Activated T-helper 1 cell treated with anti-CD3 and anti-CD28 coated beads, Interleukin-2, amount 50 U/mL, for 16 hours (primary cell): ENCODE measurements at places on chromosomes 5 and 9.

DNA sequence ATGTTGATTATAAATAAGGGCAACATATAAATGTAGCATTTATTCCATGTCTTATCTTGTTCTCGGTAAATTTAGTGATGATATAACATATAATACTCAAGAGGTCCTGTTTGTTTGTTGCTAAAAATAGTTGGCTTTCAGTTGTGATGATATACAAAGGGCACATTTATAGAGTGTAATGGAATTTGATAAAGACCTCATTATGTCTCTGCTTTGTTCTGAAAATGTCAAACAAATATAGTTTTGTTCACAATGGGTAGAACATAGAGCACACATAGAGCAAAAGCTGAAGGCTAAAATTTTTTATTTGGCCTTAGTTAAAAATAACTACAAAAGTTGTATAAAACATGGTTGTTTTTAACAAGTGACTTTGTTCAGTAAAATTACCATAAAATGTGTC lies 477.1 kb upstream of the SMC2 start:
- no peak for DNase-seq

DNA sequence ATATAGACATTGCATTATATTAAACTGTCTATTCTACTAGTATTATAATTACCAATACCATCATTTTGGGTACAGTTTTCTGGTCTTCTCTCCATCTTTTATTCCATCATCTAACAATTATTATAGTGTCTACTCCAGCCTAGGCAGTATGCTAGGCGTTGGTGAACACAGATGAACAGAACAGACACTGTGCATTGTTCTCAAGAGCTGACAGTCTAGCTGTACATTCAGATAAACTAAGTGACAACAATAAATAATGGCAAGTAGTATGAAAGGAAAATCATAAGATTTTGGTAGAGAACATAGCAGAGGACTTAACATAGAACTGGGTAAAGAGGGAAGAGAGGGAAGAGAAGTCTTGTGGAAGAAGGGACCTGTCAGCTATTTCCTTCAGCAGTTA lies 12.5 kb upstream of the SGCD start:
- no peak for DNase-seq

DNA sequence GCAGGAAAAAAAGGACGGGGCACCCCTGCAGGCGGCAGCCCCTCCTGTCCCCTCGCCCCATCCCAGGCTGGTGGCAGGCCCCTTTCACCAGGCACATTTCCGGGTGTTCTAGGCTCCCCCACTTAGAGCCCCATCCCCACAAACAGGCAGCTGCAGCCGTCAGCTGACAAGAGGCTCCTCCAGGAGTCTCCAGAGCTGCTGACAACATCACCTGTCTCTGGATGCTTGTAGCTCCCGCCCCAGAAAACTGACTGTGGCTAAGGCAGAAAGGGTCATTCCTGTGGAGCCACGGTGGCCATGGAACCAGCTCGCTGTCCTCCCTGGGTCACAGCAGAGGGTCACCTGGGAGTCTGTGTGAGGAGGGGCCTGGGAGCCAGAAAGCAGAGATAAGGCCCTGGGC lies 50.9 kb downstream of the HMCN2 start:
- no peak for DNase-seq

- DNase-seq: no peak
Observed at GRCh38 chr9:36950389-36950788, 83.7 kb downstream of the PAX5 start.

DNA sequence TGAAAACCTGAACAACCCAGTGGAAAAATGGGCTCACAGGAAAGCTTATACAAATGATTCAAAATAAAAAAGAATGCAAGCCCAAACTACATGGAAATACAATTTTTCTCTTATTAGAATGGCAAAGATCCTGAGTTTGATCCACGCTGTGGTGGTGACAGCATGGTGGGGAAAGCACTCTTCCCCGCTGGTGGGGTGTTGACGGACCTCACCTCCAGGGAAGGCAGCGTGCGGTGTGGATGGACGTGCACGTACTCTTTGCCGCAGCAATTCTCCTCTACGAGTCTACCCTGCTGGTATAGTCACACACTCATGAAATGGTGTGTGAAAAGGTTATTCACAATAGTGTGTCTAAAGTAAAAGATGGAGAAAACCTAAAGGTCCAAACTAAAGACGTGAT lies 5.9 kb upstream of the ZFP62 start:
- DNase-seq: no peak

- DNase-seq: no peak
Observed at GRCh38 chr5:128539038-128539429, 989 bp upstream of the FBN2 start.

DNA sequence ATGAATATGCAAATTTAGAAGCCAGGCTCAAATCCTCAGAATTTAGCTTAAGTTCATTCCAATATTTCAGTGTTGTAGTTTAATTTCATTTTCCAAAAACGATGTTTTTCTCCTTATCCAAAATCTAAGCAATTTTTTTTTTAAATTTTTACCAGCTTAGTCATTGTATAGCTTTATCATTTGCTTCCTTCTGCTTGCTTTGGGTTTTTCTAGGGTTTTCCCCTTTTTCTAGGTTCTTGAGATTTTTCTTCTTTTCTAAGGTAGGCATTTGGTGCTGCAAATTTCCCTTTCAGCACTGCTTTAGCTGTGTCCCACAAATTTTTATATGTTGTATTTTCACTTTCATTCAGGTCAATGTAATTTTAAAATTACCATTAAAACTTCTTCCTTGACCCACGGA lies 34.4 kb upstream of the CCDC112 start:
- no peak for DNase-seq

GRCh38 chr5:32551865-32552264 lies 33.5 kb upstream of the SUB1 start:
- no peak for DNase-seq

- no peak for DNase-seq
Observed at GRCh38 chr9:70679845-70680244, 265.4 kb upstream of the KLF9 start.
